Lung (tissue), 17 donors: ENCODE measurements at places on chromosomes 6 and 20.

- H3K4me1 ChIP-seq: no peaks in the 10 kb centered on the region
- no peak overlapping the region for H3K27ac ChIP-seq
- H3K27me3 ChIP-seq: no peaks in the 10 kb centered on the region
- no peaks in the 10 kb centered on the region for H3K36me3 ChIP-seq
- DNase-seq: no peak
Observed at GRCh38 chr20:32064667-32065066, 12.6 kb downstream of the HCK start.

- no peak overlapping the region for H3K4me3 ChIP-seq
- H3K27ac ChIP-seq: no peak overlapping the region
- DNase-seq: no peak
- H3K4me1 ChIP-seq: no peaks in the 10 kb centered on the region
Observed at GRCh38 chr6:117446861-117447260, 21.1 kb upstream of the ROS1 start.

DNA sequence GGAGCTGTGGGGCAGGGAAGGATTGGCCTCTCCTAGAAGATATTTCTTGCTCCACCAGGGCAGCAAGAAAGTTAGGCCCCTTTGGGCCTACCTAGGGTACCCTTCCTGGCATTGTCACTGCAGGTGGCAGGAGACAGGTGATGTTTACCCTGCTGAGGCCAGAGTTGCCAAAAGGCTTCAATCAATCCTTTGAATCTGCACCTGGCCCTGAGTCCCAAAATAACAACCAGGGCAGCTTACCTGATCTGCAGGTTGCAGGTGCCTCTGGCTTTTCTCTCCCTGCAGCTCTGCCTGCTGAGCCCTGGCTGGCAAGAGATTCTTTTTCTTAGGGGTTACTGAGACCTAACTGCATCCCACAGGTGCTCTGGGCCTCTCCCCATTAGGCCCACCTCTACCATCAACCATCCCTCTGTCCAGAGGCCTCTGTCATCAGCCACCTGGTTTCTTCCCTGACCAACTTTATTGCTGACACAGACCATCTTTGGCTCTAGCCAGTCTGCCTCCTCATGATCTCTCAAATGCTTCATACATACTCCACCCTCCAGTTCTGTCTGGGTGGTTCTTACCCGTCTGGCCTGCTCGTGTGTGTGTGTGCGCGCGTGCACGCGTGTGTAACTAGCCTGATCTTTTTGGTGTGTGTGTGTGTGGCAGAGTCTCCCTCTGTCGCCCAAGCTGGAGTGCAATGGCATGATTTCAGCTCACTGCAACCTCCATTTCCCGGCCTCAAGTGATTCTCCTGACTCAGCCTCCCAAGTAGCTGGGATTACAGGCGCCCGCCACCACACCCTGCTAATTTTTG, 13.7 kb downstream of the BCL2L1 start:
- peaks cover 27% of the 10 kb centered on the region for H3K36me3 ChIP-seq
- peak overlapping the region; percentile 47 for H3K27ac ChIP-seq
- DNase-seq: peak; percentile 14
- peaks cover 54% of the 10 kb centered on the region for H3K4me1 ChIP-seq

DNA sequence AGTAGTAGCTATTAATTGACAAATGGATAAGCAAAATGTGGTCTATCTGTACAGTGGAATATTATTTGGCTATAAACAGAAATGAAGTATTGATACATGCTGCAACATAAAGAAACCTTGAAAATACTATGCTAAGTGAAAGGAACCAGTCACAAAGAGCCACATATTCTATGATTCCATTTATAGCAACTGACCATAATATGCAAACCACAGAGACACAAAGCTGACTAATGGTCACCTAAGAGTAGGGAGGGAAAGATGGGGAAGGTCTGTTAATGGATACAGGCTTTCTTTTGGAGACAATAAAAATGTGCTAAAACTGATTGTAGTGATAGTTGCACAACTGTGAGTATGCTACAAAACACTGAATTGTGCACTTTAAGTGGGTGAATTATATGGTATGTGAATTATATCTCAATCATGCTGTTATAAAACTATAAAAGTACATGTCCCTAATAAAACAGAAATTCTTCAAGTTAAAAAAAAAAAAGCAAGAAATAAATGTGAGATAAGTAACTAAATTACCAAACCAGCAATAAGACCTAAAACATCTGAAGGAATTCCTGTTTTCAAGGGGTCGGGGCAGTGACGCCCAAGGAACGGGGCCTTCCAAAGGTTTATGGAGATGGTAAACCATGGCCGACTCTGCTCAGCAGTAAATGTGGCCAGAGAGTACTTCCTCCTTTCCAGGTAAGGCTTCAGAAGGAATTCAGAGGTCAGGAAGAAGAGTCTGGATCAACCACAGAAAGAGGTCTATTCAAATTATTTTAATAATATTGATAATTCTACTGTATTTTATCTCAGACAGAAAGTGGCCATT, 75.4 kb downstream of the ARHGAP18 start:
- H3K4me1 ChIP-seq: no peaks in the 10 kb centered on the region
- H3K36me3 ChIP-seq: no peaks in the 10 kb centered on the region
- no peak overlapping the region for H3K4me3 ChIP-seq
- no peak for DNase-seq
- H3K27me3 ChIP-seq: no peaks in the 10 kb centered on the region

- no peak overlapping the region for H3K4me3 ChIP-seq
- no peak overlapping the region for H3K27ac ChIP-seq
- H3K36me3 ChIP-seq: peaks cover 68% of the 10 kb centered on the region
- no peak for DNase-seq
- no peaks in the 10 kb centered on the region for H3K27me3 ChIP-seq
Observed at GRCh38 chr6:160082627-160083026, 39.0 kb upstream of the SLC22A1 start.

DNA sequence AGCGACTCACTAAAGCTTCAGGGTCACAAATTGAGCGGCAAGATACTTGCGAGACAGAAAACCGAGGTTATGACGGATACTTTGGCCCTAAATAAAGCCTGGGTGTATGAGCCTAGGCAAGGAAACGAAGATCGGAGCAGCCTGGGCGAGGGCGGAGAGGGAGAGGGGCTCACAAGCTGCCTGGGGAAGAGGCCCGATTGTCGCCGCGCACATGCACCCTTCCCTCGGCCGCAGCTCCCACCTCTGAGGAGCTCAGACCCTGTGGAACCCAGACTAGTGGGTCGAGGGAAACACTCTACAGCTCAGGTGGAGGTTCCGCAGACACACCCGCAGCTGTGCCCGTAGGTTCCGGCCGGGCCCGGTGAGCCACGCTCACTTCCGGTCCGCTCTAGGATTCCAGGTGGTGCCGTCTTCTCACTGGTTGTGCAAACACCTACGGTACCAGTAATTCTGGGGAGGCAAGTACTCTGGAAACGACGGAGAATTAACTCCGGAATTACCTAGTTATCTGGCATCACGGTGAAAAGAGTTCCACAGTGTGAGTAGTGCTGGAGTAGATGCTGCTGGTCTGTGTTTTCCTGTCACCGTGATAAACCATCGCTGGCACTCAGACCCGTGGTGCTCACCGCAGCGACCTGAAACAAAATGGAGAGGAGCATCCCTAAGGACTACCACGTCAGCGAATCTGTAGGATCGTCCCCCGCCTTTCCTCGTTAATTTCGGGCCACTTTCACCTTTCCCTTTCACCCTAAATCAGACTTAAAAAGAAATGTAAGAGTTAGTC, 61.5 kb downstream of the GPX5 start:
- peaks cover 3% of the 10 kb centered on the region for H3K4me1 ChIP-seq
- H3K36me3 ChIP-seq: no peaks in the 10 kb centered on the region
- H3K27me3 ChIP-seq: no peaks in the 10 kb centered on the region
- peak; percentile 76 for DNase-seq

DNA sequence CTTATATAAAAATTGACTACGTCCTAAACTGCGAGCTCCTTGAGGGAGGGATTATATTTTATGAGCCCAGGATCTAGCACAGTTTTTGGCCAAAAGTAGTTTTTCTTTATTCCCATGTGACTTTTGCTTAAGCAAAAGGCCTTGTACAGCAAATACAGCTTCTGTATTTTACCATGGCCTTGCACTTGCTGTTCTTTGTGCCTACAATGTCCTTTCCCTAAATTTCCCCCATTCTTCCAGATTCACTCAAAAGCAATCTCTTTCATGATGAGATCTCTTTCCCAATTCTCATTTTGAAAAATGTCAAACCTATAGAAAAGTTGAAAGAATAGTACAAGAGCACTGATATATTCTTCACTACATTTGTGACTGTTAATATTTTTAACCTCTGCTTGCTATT, 4.8 kb upstream of the IGF2R start:
- no peak for DNase-seq
- no peak overlapping the region for H3K4me3 ChIP-seq
- peaks cover 10% of the 10 kb centered on the region for H3K4me1 ChIP-seq
- H3K27ac ChIP-seq: no peak overlapping the region

- no peak overlapping the region for H3K27ac ChIP-seq
- no peaks in the 10 kb centered on the region for H3K27me3 ChIP-seq
- H3K36me3 ChIP-seq: no peaks in the 10 kb centered on the region
- H3K4me3 ChIP-seq: no peak overlapping the region
Observed at GRCh38 chr6:164926686-164927085, 382.7 kb downstream of the C6orf118 start.

- no peak overlapping the region for H3K4me3 ChIP-seq
- no peak overlapping the region for H3K27ac ChIP-seq
- no peaks in the 10 kb centered on the region for H3K4me1 ChIP-seq
- no peak for DNase-seq
- H3K36me3 ChIP-seq: no peaks in the 10 kb centered on the region
- H3K27me3 ChIP-seq: no peaks in the 10 kb centered on the region
Observed at GRCh38 chr20:53826090-53826489, 232.5 kb upstream of the ZNF217 start.

DNA sequence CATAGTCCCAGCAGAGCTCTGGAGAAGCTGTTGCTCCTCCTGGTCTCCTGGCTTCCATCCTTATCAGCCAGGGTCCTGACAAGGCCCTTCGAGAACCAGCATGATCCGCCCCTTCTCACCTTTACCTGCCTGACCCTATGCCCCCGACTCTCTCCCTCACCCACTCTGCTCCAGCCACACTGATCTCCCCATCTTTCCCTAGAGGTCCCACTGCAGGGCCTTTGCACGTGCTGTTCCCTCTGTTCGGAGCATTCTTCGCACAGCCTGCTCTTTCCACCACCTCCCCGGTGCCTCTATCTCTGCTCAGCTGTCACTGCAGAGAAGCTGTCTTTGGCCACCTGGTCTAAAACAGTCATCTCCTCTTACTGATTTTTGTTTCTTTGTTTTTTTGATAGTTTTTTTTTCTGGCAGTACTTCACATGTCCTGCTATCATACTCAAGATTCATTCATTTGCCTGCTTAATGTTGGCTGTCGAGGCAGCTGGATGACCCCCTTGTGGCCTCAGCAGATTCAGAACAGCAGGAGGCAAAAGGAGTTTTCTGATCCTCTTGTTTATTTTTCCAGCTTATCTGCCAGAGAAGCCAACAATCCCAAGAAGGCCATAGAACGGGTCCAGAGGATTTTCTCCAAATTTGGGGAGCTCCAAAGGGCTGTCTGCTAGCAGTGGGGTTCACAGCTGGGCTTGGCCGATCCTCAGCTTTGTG, 1.6 kb upstream of the PTGIS start:
- no peak overlapping the region for H3K4me3 ChIP-seq
- no peak for DNase-seq

DNA sequence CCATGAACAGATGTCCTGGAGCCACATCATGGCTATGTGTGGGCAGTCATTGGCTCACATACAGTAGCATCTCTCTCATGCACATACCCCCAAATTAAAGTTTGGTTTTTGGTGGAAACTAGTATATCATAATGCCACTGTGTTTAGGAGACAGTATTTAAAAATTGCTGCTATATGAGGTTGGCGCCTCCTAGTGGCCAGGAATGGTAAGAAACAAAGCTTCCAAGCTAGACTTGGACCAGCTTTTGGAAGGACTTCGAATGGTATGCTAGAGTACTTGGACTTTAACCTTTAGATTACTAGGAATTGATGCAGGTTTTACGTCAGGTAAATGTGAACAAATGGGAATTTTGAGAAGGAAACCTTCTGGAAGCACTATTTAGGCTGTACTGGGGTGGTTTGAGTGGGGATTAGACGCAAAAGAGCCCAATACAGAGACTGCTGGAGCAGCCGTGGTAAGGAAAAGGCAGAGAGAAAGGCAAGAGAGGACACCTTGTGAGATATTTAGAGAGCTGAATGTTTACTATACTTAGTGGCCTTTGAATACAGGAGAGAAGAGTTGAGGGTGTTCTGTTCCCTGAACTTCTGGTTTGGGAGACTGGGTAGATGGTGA, 23.8 kb downstream of the PRSS35 start:
- no peaks in the 10 kb centered on the region for H3K4me1 ChIP-seq
- no peak overlapping the region for H3K4me3 ChIP-seq
- H3K27ac ChIP-seq: no peak overlapping the region
- no peaks in the 10 kb centered on the region for H3K27me3 ChIP-seq
- H3K36me3 ChIP-seq: no peaks in the 10 kb centered on the region

DNA sequence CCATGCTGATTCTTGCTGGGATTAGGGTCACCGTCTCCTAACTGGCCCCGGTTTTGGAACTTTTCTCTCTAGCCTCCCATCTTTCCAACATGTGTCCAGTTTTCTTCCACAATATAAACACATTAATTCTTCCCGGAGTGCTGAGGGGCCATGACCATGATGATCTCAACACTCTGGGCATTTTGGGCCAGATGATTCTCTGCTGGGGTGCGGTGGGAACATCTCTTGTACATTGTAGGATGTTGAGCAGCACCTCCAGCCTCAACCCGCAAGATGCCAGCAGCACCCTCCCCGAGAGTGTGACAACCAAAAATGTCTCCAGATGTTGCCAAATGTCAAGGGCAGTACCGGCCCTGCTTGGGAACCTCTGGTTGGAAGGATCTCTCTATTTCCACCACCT, 164.8 kb downstream of the TFAP2C start:
- H3K27ac ChIP-seq: no peak overlapping the region
- H3K27me3 ChIP-seq: no peaks in the 10 kb centered on the region
- DNase-seq: no peak
- peaks cover 1% of the 10 kb centered on the region for H3K4me1 ChIP-seq
- no peak overlapping the region for H3K4me3 ChIP-seq

- H3K27ac ChIP-seq: peak overlapping the region; percentile 92
- H3K4me1 ChIP-seq: peaks cover 13% of the 10 kb centered on the region
- peak overlapping the region; percentile 65 for H3K4me3 ChIP-seq
- H3K27me3 ChIP-seq: no peaks in the 10 kb centered on the region
- H3K36me3 ChIP-seq: no peaks in the 10 kb centered on the region
Observed at GRCh38 chr6:20211037-20211940, 980 bp downstream of the MBOAT1 start.

DNA sequence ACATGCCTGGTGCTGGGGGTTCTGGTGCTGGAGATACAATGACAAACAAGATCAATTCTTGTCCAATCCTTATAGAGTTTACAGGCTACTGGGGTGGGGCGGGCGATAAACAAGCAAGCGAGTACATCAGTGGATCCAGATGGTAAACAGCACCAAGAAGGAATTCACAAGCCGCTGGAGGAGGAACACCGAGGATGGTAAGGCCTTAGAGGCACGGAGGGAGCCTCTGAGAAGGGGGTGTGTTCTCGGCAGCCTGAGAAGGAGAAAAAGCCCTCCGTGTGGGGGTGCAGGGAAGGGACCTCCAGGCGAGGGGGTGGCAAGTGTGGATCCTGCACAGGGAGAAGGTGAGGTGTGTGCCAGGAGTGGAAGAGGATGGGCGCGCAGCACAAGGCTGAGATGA, 276.5 kb upstream of the FOXQ1 start:
- no peaks in the 10 kb centered on the region for H3K4me1 ChIP-seq
- H3K27me3 ChIP-seq: no peaks in the 10 kb centered on the region
- no peak for DNase-seq
- H3K36me3 ChIP-seq: no peaks in the 10 kb centered on the region

GRCh38 chr6:26613201-26613600, 16.4 kb downstream of the ABT1 start:
- H3K27ac ChIP-seq: no peak overlapping the region
- DNase-seq: no peak
- H3K27me3 ChIP-seq: peaks cover 46% of the 10 kb centered on the region
